ENCODE measurements at places on chromosomes 5 and 9.

DNA sequence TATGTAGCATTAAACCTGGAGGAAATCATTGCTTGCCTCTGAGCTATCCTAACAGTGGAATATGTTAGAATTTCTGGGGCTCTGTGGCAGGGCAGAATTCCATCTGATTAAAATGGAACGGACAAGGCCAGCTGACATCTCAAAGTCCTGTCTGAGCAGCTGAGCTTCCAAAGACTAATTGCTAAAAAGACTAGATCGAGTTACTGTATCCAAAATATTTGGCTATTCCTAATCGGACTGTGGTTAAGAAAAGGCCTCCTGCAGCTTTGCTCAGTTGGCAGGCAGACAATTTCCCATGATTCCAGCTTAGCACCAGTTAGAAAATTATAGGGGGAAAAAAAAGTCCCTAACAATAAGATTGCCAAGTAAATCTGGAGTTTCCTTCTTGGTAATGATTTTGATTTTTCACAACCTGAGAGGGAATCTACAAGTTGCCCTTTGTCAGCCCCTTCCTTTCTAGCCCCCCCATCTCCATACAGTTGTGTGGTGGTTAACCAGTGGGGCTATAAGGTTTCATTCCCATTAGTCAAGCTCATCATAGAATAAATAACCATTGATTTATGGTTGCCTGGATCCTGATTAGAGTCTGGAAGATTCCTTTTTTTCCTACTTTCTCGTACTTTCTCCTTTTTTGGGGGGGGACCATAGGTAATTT lies 26.4 kb downstream of the PTGR1 start:
- DNase-seq = no peak

- DNase-seq = no peak
Observed at GRCh38 chr5:111453747-111454146, 58.6 kb downstream of the STARD4 start.

- no peak for DNase-seq
Observed at GRCh38 chr9:29078063-29078666, 1504.9 kb upstream of the C9orf72 start.

GRCh38 chr5:79135790-79136553 lies 24.4 kb downstream of the BHMT start:
- DNase-seq = no peak

- DNase-seq = peak; percentile 12
Observed at GRCh38 chr9:116000748-116001329, 152.8 kb upstream of the PAPPA start.

Data from OCI-LY7 (cell line).